CD8-positive, alpha-beta memory T cell (primary cell): ENCODE measurements at places on chromosomes 12 and 14. TPM values are rescaled to one million over a fixed set of nuclear protein-coding genes. Genes with fewer than 3 reads are reported as not detected.

DNA sequence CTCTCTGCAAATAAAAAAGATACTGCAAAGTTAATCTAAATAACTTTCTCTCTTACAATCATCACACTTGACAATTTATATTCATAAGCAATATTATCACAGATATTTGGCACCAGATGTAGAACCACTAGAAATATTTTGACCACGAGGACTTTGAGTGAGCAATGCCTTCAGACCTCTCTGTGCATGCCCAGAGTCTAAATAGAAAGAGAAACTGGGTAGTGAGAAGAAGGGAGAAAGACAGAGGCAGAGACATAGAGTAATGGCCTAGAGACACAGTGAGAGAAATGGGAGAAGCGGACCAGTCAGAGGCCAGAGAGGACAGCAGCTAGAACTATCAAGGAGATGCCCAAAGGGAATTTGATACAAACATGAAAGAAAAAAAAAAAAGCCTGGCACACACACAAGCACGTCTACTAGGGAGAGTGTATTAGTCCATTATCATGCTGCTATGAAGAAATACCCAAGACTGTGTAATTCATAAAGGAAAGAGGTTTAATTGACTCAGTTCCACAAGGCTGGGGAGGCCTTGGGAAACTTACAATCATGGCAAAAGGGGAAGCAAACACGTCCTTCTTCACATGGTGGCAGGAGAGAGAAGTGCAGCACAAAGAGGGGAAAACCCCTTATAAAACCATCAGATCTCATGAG, 41.1 kb downstream of the BMP4 start:
- H3K4me1 ChIP-seq = no peaks in the 10 kb centered on the region
- H3K4me3 ChIP-seq = no peak overlapping the region
- H3K36me3 ChIP-seq = no peaks in the 10 kb centered on the region
- no peaks in the 10 kb centered on the region for H3K27me3 ChIP-seq

- no peak overlapping the region for H3K4me3 ChIP-seq
- no peaks in the 10 kb centered on the region for H3K27me3 ChIP-seq
- H3K27ac ChIP-seq = no peak overlapping the region
- H3K36me3 ChIP-seq = no peaks in the 10 kb centered on the region
- no peaks in the 10 kb centered on the region for H3K4me1 ChIP-seq
These were observed 191.6 kb downstream of the DUSP6 start for GRCh38 chr12:89160716-89161123.

The KRT73 gene
- 0.13 TPM for total RNA-seq

The FOXN4 gene
- not detected for total RNA-seq

DNA sequence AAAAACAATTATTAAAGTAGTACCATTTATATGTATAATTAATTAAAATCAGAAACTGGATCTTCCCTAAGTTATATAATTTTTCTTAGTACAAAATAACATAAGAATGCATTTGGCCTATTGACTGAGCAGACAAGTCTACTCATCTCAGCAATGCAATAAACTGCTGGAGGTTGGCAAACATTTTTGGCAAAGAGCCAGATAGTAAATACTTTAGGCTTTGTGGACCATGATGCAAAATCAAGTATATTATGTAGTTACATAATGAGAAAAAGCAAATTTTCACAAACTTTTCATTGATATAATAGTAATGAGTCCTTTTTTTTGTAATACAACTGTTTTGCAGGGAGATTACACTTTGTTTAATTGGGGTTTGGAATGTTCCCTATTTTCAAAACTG, 30.9 kb downstream of the ERGIC2 start:
- no peak for DNase-seq
- no peaks in the 10 kb centered on the region for H3K4me1 ChIP-seq
- H3K4me3 ChIP-seq = no peak overlapping the region
- peaks cover 23% of the 10 kb centered on the region for H3K36me3 ChIP-seq
- H3K27ac ChIP-seq = no peak overlapping the region

DNA sequence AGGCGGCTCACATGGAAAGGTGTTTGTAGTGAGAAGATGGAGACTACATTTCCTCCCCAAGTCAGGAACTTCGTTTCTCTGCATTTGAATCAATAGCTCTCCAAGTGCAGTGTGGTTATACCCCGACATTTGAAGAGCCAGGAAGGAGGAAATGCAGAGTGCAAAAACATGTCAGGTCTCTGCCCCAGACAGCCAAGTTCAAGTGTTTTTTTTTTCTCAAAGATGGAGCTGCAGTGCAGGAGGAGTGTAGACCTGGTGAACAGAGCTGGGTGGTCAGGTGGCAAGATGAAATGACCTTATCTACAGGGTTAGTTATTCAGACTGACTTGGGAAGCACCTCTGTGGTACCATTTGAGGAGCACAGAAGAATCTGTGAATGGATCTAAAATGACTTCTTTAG, 21.3 kb downstream of the MLXIP start:
- no peak for DNase-seq
- H3K4me3 ChIP-seq = peak overlapping the region; percentile 45
- no peaks in the 10 kb centered on the region for H3K36me3 ChIP-seq
- H3K4me1 ChIP-seq = peaks cover 60% of the 10 kb centered on the region
- peak overlapping the region; percentile 48 for H3K27ac ChIP-seq

The LMNTD1 gene
- total RNA-seq = not detected
